Progenitor cell of endocrine pancreas (in vitro differentiated cells): ENCODE measurements at places on chromosomes 1 and 21. TPM values are rescaled to one million over a fixed set of nuclear protein-coding genes. Genes with fewer than 3 reads are reported as not detected.

- no peak for DNase-seq
- H3K36me3 ChIP-seq: peaks cover 8% of the 10 kb centered on the region
- no peak overlapping the region for H3K27ac ChIP-seq
- H3K4me1 ChIP-seq: peaks cover 35% of the 10 kb centered on the region
- H3K4me3 ChIP-seq: no peak overlapping the region
Observed at GRCh38 chr1:164716992-164717703, 158.2 kb downstream of the PBX1 start.

- H3K27me3 ChIP-seq: peaks cover 27% of the 10 kb centered on the region
- H3K4me3 ChIP-seq: peak overlapping the region; percentile 11
- DNase-seq: no peak
Observed at GRCh38 chr1:1597275-1597930, 2.5 kb downstream of the FNDC10 start.

GRCh38 chr21:42527489-42528158, 14.0 kb downstream of the SLC37A1 start:
- H3K27me3 ChIP-seq: no peaks in the 10 kb centered on the region
- H3K27ac ChIP-seq: peak overlapping the region; percentile 29
- DNase-seq: no peak
- H3K4me3 ChIP-seq: no peak overlapping the region
- H3K36me3 ChIP-seq: peaks cover 21% of the 10 kb centered on the region
- H3K4me1 ChIP-seq: peaks cover 38% of the 10 kb centered on the region

DNA sequence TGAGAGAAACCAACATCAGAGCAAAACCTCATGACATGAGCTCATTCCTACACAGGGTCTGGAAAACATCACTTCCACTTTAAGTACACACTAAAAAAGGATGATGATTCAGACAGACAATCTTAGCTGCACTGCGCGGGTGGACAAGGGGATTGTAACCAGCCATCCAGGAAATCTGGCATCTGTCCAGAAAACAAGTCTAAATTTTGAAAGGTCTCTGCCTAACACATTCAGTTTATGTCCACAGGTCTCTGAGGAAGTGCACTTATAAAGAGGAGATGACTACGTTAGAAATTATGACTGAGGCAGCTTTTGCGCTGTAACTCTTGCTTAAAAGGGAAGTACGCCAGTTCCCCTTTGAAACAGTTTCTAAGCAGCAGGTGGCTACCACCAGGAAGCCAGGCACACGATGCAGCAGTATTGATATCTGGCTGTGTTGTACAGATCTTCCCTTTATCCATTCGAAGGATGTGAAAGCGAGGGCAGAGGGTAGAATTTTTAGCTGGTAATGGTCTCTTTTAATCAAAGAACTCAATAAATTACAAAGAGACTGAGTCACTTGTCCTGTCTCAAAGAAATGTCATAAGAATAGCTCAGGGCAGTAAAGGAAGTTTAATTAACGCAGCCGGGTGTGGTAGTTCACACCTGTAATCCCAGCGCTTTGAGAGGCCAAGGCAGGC, 128.0 kb downstream of the SETD4 start:
- no peak for DNase-seq
- H3K27me3 ChIP-seq: no peaks in the 10 kb centered on the region
- H3K36me3 ChIP-seq: no peaks in the 10 kb centered on the region

Gene TMPRSS15
- not detected in 2 replicates for total RNA-seq

- peaks cover 5% of the 10 kb centered on the region for H3K36me3 ChIP-seq
- no peaks in the 10 kb centered on the region for H3K27me3 ChIP-seq
- peak overlapping the region; percentile 69 for H3K27ac ChIP-seq
Observed at GRCh38 chr1:230788561-230789275, 41.5 kb downstream of the CAPN9 start.

Gene PKP1
- total RNA-seq: not detected in 2 replicates
